ENCODE measurements at places on chromosomes 7 and 10.

DNA sequence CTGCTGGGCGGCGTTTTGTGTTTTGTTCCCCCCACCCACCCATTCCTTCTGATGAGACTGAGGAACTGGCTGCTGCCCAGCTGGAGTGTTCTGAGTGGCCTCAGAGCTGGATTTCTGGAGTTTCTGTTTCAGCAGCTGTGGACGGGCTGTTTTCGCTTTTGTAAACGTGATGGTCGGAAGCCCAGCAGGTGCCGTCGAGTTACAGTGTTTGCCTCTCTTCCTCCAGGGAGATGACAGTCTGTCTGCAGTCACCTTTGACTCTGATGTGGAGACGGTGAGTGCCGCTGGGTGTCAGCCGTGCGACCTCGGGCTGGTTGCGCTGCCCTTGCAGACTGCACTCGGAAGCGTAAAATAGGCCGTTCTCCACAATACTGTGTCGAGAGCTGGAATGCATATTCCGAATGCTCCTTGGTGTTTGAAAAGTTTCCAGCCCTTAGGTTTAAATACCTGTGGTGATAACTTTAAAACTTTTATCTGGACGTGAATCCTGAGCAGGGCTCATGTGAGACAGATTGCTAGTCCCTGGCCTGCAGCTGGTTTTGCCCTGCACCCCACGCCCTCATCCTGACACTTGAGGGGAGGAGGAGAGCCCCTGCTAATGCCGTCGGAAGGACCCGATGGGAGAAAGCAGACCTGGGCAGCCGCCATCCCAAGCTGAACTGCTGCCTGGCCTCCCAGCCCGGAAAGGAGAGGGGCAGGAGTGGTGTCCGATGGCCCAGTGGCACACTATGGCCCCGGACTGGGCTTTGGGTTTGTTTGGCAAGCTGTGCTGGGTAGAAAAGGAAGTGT lies 8.3 kb downstream of the IQCE start:
- DNase-seq, result no peak

DNA sequence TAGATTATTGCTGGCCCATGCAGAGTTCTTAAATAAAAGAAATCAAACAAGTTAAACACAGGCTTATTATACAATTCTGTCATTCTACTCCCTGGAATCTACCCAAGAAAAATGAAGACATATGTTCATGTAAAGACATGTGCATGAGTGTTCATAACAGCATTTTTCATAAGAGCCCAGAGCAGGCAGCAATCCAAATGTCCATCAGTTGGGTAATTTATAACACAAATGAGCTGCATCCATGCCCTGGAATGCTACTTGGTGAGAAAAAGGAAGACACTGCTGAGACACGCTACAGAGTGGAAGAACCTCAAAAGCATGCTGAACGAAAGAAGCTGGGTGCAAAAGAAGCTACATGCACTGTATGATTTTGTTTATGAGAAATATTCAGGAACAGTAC lies 342.6 kb downstream of the TCERG1L start:
- DNase-seq, result no peak

DNA sequence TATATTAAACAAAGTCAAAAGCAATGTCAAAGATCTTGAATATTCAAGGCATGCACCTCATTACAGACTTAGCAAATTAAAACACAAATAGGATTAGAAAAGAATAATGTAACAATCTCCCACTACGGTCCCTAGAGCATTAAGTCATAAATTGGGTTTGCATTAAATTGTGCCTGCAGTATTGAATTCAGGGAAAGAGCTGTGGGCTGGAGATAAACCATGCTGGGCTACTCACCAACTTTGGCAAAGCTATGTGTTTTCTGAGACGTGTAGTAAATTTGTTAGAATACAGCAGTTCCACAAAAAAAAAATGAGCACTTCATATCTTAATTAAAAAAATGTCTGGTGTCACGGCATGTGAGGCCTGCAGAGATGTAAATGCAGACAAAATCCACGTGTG lies 241.6 kb downstream of the SNX10 start:
- DNase-seq, result no peak

DNA sequence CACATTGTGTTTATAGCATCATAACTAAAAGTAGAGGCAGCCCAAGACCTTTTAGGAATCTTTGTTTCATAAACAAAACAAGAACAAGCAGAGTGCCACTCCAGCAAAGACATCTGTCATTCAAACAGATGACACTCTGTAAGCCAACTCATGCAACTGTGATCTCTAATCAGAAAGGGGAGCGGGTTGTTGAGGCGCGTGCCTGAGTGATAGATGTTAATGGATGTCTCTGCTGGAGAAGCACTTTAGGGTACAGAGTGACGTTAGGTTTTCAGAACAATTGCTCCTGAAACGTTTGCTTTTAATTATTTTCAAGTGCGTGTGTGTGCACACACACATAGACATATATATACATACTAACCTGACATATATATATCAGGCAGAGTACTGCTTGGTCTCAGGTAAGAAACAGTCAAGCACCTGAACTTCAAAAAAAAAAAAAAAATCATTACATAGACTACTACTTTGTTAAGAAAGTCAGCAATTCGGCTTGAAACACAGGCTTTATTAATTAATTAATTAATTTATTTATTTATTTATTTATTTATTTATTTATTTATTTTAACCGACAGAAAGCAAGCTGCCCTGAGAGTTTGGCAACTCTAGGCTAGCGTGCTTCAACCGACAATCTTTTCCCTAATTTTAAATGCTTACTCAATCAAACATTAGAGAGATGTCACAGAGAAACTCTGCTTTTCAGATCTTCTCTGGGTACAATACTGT lies 109.1 kb downstream of the POU6F2 start:
- DNase-seq, result no peak

GRCh38 chr10:3222068-3222467 lies 49.5 kb upstream of the PITRM1 start:
- DNase-seq, result no peak

- DNase-seq, result no peak
Observed at GRCh38 chr10:3071405-3072198, 4.3 kb downstream of the PFKP start.

DNA sequence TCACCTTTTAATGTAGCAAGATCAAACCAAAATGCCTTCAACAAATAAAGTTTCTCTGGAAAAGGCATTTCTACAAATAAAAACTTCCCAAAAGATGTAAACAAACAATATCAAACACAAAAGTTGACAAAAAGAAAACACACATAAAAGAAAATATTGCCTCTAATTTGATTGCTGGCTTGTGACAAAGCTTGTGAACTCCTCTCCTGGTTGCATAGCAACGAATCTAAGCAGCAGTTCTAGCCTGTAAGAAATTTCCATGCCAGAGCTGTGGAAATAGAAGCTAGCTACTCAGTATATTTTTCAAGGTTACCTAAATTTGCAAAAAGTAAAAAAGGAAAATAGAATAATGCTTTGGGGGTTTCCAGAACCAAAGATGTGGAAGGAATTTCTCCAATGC lies 173.9 kb upstream of the CDK1 start:
- DNase-seq, result no peak

- DNase-seq, result no peak
Observed at GRCh38 chr7:121428855-121429489, 32.9 kb upstream of the FAM3C start.

GRCh38 chr7:2182461-2182860 lies 50.3 kb downstream of the MAD1L1 start:
- DNase-seq, result no peak

GRCh38 chr7:29434380-29434768 lies 129.3 kb upstream of the PRR15 start:
- DNase-seq, result no peak

- DNase-seq, result no peak
Observed at GRCh38 chr7:106116161-106116704, 4.1 kb upstream of the SYPL1 start.

DNA sequence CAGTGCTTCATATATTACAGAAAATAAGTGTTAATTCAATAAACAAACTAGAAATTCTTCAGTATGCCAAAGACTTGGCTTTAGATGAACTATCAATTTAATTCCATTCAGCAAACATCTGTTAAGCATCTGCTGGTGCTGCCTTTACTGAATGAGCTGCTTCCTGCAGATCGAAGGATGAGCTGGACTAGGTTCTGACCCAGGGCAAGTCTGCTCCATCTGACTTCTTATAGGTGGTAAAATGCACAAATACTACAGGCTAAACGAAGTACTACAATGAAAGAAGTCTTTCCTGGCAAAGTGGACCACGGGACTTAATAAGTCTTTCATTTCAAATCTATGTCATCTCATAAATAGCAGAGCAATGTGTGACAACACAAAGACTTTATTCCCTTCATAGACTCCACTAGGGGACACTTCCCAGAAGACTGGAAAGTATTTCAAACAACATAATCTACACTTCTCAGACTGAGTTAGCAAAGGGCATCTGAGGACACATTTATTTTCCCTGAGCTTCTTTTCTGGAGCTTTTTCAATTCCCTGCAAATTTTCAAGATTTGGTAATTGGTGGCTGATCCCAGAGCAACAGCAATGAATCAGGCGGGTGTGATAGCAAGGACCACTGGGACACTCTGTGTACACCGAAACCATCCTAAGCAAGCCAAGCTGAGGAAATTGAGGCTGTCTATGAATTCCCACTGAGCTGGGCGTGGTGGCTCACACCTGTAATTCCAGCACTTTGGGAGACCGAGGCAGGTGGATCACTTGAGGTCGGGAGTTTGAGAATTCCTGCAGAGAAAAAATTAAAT lies 108.9 kb upstream of the FRMD4A start:
- DNase-seq, result no peak

GRCh38 chr10:125231813-125232475 lies 71.6 kb upstream of the CTBP2 start:
- DNase-seq, result no peak

DNA sequence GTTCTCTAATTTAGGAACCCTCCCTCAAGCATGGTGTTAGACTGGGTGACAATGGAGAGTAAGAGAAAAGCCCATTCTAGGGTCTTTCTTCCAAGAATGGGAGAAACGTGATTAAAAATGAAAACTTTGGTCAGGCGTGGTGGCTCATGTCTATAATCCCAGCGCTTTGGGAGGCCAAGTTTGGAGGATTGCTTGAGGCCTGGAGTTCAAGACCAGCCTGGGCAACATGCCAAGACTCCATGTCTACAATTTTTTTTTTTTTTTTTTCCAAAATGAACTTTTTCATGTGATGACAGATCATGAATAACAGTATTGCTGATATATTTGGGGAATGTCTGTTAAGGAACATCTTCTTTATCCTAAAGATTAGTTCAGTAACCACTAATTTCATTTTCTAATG lies 194.6 kb downstream of the MLLT10 start:
- DNase-seq, result no peak

GRCh38 chr7:5349437-5350173 lies 66.9 kb downstream of the SLC29A4 start:
- DNase-seq, result no peak

GRCh38 chr7:64775289-64775688 lies 18.9 kb upstream of the ZNF138 start:
- no peak for DNase-seq

- no peak for DNase-seq
Observed at GRCh38 chr10:113692271-113692670, 12.6 kb downstream of the CASP7 start.

DNA sequence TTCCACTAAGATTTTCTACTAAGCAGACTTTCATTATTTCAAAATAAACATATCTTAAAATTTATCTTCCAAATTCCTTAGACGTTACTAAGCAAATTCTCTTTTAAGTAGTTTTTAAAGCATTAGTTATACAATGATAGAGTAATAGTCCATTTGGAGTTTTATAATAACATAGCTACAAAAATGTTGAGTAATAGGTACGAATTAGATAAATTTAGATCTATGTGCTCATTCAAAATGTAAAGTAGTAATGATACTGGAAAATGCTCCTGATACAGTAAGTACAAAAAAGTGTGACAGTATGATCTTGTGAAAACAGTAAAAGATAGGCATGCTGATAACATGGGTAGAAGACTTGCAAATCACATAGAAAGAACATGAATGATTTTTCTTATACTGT lies 4.5 kb downstream of the DMTF1 start:
- DNase-seq, result no peak

- DNase-seq, result no peak
Observed at GRCh38 chr7:150538259-150538658, 23.6 kb downstream of the GIMAP7 start.
